ENCODE measurements at places on chromosomes 7 and 10.

- DNase-seq: no peak
These were observed 1.1 kb upstream of the DIP2C start for GRCh38 chr10:690372-691161.

- no peak for DNase-seq
These were observed 103.5 kb upstream of the CELF2 start for GRCh38 chr10:10914144-10914543.

- no peak for DNase-seq
These were observed 38.9 kb upstream of the AMPH start for GRCh38 chr7:38669965-38670520.

DNA sequence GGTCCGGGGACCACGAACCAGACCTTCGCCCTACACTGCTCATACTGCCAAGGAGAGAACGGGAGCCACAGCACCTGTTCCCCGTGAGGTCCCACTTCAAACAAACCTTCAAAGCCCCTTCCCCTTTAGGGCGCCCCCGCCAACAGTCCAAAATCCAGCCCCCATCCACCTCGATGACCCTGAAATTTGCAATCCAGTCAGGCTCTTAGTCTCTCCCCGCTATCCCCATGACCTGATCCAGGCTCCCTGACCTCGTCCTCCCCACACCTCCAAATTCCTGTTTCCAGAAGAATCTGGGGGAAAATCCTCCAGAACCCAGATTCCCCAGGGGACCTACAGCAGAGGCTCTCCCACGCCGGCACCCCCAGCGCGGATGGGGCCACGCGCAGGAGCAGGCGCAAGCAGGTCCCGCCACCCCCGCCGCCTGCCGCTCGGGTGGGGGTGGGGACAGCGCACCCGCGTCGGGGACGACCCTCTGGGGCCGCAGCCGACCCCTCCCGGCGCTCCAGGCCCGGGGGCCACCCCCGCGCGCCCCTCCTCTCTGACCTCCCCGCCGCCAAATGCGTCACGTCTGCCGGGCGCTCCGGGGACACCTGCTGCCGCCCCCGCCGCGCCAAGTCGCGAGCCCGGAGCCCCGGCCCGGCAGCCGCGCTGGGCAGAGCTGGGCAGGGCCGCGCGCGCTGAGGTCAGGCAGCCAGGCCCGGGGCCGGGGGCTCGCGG, 753 bp downstream of the CAMK2B start:
- no peak for DNase-seq

GRCh38 chr7:141074997-141075396, 1.1 kb downstream of the TMEM178B start:
- no peak for DNase-seq

DNA sequence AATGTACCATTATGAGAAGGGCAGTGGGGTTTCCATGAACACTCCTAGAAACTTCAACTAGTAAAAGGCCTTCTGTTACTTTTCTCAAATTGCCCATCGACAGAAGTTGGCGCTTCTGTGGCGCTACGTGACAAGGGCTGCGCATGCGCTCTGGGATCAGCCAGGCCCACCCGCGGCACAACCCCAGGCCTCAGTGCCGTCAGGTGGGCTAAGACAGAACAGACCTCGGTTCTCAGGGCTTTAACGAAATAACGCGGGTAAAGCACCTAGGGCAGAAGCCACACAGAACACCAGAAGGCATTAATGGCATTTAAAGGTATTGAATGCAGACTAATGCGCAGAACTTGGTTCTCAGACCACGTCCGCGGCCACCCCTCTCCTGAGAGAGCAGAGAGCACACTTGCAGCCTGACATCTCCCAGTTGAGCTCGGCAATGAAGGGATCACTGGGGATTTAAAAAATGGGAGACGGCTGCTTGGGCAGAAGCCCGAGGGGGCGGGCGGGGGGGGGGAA, 67.6 kb upstream of the CTNNA3 start:
- no peak for DNase-seq

DNA sequence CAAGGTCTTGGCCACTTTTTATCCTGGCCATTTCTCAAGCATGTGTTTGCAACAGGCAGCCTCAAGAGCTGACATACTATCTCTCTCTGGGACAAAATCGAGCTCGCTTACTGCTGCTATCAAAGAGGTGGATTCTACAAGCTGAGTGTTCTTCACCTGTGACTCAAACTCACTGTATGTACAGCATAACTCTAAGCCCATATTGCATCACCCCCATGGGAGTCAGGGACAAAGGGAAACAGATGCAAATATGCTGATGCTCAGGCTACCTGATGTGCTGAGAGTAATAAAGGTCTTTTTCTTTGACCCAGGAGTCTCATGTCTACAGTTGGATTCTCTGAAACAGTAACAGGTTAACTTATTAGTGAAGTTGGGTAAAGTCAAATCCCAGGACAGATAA, 45.2 kb downstream of the PCLO start:
- no peak for DNase-seq

DNA sequence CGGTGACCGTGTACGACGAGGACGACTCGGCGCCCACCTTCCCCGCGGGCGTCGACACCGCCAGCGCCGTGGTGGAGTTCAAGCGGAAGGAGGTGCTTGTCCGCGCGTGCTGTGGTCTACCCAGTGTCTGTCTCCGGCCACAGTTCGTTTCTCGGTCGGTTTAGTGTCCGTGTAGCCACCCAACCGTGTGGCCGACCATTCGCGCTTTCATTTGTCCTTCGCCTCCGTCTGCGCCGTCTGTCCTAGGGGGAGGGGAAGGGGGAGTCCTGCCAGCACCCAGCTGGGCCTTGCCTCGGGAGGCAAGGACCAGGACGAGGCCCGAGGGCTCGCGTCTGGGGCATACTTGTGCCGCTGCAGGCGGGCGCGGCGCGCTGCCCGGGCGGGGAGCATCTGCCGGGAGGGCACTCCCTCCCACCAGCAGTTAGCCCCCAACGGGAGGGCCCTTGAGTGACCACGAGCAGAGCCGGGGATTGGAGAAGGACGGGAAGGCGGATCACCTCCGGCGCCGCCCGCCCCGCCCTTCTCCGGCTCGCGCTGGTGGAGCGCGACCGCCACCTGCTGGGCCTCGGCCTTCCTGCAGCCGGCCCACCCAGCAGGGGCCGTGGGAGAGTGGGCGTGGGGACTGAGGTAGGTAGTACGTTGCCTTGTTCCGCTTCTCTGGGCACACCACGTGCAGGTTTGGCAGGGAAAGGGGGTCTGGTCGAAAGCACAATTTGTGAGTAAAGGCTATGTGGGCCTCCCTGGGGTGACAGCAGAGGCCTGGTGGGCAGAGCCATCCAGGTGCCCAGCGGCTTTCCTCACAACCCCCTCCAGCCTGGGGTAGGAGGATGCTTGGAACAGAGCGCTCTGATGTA, 28.5 kb downstream of the RET start:
- peak; percentile 10 for DNase-seq

- no peak for DNase-seq
These were observed 82.7 kb downstream of the FAM204A start for GRCh38 chr10:118259288-118259906.

GRCh38 chr7:76358011-76358480, 745 bp downstream of the YWHAG start:
- no peak for DNase-seq

DNA sequence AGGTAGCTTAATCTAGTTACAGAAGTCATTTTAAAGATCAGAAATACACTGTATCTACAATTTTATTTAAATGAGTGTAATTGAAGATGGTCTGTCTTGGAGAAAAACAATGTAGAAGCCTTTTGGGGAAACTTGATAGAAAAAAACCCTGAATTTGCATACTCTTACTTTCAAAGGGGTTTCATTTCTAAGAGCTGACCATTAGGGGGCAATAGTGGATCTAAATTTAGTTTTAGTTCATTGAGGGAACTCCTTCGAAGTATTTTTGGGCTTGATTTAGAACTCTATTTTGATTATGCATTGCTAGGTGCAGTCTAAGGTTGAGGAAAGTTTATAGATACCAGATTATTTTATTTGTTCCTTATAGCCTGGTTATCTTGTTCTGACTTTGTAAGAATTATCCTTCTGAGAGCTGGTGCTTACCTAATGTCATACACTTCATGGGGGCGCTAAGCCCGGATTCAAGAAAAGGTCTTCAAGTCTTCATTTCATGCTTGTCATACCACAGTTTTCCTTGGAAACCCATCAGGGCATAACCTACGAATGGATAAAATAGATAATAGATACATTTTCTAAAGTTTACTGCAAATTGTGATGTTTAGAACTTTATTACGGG, 69.1 kb upstream of the MXI1 start:
- no peak for DNase-seq

DNA sequence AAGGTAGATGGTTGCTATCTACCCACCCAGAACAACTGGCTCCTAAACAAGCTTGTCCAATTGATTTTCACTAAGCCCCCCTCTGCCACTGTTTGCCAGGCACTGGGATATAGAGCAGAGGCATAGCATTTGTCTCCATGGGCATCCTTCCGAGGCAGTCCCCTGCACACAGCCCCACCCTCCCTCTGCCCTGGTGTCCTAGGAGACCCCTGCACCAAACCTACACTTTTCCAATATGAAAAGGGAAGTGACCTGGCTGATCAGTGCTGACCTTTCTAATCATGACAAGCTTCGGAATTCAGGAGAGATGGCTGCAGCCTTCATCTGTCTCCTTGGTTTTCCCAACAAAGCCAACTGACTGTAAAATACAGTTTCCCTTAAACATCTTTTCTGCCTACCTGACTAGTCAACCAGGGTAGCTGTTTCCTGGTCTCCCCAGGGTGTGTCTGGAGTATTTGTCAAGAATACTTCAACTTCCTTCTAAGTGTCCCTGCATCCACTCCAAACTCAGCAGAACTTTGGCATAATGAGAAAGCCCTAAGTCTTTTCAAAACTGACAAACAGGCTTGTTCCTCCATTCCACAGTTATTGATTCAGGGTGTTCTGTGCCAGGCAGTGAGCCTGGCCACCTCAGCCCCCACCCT, 7.6 kb upstream of the SLC18A3 start:
- no peak for DNase-seq

GRCh38 chr10:58189269-58189668, 78.4 kb downstream of the IPMK start:
- no peak for DNase-seq

DNA sequence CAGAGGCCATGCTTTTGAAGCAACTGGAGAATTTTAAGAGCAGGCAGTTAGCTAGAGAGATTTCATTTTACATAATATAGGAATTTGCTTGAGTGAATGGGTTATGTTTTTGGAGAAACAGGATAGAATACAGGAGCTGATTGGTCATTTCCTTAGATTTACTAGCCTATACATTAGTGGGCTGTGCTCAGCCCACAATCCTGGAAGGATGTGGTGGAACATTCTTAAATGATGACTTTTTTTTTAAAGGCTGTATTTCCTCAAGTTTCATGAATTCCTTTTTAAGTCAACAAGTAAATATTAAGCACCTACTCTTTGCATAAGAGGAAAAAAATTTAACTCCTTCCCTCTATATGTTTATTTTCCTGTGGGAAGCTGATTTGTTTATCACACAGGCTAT, 314.4 kb upstream of the BMPER start:
- DNase-seq: no peak

GRCh38 chr7:102819151-102819550, 70.4 kb downstream of the FAM185A start:
- no peak for DNase-seq

DNA sequence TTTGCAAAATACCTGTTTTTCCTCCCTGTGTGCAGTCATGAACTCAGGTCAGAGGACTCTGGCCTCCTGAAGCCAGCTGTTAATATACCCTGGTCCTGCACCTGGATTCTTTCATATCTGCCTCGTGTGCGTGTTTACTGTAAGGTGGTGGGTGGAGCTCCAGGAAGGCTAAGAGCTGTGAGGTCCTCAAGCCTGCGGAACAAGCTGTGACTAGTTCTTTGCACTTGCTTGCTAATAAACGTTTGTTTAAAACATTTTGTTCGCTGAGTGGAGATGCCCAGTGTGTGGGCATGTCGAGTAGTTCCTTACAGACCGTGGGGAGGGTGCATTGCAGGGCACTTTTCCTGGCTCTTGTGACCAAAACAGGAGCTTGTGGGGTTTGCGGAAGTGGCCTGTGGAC, 139.0 kb downstream of the DOCK1 start:
- no peak for DNase-seq

DNA sequence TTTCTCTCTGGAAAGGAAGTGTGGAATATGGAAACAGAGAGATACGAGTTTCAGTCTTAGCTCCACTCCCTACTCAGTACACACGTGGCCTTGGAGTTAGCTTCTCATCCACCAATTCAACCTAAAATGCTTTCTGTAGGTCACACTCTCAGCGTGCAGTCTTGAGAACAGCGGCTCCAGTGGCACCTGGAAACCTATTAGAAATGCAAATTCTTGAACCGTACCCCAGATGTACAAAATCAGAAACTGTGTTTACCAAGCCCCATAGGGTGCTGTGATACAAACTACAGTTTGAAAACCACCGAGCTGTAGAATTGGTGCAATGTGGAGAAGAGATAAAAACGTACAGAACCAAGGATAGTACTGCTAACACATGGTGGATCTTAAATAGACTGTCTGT, 91.1 kb upstream of the SP4 start:
- no peak for DNase-seq

GRCh38 chr7:21944616-21945453, 864 bp downstream of the CDCA7L start:
- DNase-seq: no peak

GRCh38 chr10:93963434-93963833, 30.3 kb upstream of the PLCE1 start:
- DNase-seq: no peak

DNA sequence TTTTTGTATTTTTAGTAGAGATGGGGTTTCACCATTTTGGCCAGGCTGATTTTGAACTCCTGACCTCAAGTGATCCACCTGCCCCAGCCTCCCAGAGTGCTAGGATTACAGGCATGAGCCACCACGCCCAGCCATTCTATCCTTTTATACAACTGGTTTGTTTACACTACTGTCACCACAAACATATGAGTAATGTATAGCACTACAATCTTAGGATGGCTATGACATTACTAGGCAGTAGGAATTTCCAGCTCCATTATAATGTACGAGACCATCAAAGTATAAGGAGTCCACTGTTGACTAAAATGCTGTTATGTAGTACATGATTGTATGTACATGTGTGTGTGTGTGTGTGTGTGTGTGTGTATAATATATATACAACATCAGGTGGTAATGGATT, 1126.1 kb upstream of the LRRN3 start:
- no peak for DNase-seq

GRCh38 chr7:158443688-158444483, 143.7 kb downstream of the PTPRN2 start:
- no peak for DNase-seq
